Stimulated activated CD4-positive, alpha-beta T cell treated with anti-CD3 and anti-CD28 coated beads, Interleukin-1b, Interleukin-23, amount 100 ng/mL, for 48 hours (primary cell): ENCODE measurements at places on chromosomes 11 and 22.

DNA sequence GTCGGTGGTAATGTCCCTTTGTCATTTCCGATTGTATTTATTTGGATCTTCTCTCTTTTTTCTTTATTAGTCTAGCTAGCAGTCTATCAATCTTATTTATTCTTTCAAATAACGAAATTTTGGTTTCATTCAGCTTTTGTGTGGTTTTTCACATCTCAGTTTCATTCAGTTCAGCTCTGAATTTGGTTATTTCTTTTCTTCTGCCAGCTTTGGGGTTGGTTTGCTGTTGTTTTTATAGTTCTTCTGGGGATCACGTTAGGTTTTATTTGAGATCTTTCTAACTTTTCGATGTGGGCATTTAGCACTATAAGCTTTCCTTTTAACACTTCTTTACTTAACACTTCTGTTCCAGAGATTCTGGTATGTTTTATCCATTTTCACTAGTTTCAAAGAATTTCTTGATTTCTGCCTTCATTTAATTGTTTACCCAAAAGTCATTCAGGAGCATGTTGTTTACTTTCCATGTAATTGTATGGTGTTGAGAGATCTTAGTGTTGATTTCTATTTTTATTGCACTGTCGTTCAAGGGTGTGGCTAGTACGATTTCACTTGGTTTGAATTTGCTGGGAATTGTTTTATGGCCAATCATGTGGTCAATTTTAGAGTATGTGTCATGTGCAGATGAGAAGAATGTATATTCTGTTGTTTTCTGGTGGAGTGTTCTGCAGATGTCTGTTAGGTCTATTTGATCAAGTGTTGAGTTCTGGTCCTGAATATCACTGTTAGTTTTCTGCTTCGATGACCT, 7.7 kb upstream of the SCGB1D1 start:
- DNase-seq = no peak

DNA sequence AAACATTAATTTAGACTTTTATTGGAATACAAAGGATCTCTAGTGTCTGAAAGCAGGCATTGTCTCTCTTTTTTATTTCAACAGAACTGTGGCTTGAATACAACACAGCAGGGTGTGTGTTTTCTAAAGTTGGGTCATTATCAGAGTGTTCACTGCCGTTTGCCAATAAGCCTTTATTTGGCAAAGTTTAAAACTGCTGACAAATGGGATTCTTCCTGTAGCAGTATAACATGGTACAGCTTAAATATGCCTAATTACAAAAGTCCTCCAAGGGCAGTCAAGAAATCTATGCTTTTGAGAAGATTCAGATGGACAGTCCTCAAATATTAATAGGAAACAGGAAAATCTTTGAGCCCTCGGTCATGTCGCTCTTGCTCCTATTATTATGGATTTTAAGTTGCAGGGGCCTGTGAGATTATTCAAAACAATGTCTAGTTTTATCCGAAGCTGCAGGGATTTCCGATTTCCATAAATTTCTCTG, 199.9 kb downstream of the MAML2 start:
- DNase-seq = no peak

DNA sequence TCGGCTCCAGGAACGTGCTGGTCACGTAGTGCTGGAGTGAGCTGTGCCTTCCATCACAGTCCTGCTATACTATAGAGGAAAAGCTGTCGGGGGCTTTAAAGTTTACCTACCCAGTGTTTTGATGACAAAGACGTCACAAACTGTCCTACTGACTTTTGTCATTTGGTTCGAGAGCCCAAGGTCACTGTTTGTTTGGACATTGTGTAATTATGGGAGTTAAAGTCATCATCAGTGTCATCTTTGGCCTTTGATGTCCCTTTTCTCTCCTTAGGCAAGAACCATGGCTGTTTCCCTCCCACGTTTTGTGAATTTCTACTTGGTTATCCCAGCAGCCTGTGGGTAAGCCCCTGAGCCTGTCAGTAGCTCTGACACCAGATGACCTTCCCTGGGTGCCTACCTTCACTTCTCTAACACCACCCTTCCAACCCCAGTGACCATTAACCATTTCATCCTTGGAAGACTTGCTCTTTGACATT, 59.3 kb downstream of the SLC1A2 start:
- DNase-seq = no peak

GRCh38 chr11:17434108-17434507, 42.5 kb downstream of the ABCC8 start:
- no peak for DNase-seq

- no peak for DNase-seq
Observed at GRCh38 chr11:2570211-2570811, 125.5 kb downstream of the KCNQ1 start.

DNA sequence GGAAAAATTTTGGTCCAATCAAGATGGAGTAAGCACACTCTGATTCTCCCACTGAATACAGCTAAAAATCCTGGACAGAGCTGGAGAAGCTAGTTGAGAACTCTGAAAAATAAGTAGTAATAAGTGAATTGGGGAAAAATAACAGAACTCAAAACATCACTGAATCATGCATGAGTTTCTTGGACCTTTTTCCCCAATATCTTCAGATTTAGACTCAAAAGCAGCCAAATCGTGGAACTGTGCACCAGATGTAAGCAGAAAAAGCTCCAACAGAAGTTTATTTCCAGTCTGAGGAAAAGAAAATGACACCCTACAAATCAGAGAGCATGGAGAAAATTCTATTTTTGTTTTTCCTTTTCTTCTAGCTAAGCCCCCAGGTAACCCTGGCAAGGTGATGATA, 279.7 kb upstream of the CTSC start:
- no peak for DNase-seq

DNA sequence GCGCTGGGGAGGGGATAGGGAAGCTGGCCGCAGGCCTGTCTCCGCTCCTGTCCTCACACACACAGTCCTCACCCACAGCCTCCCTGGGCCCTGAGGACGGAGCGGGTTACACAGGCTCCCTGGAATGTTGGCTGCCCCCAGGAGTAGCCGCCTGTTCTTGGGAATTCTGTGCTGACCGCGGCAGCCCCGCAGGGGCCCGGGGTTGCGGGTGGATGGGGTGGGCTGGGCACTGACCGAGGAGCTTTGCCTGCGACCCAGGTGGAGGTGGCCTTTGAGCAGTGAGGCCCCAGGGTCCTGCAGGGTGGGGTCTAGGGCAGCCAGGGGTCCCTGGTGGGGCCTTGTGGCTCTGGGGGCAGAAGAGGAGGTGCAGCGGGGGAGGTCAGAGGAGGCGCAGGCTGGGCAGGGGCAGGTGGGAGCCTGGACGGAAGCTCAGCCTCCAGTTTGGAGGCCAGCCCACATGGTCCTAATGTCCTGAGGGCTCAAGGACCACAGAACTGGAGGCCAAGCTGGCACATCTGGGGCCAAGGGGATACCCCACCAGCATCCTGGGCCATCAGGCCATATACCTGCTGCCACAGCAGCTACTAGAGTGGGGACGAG, 6.6 kb upstream of the MRGPRG start:
- DNase-seq = no peak

DNA sequence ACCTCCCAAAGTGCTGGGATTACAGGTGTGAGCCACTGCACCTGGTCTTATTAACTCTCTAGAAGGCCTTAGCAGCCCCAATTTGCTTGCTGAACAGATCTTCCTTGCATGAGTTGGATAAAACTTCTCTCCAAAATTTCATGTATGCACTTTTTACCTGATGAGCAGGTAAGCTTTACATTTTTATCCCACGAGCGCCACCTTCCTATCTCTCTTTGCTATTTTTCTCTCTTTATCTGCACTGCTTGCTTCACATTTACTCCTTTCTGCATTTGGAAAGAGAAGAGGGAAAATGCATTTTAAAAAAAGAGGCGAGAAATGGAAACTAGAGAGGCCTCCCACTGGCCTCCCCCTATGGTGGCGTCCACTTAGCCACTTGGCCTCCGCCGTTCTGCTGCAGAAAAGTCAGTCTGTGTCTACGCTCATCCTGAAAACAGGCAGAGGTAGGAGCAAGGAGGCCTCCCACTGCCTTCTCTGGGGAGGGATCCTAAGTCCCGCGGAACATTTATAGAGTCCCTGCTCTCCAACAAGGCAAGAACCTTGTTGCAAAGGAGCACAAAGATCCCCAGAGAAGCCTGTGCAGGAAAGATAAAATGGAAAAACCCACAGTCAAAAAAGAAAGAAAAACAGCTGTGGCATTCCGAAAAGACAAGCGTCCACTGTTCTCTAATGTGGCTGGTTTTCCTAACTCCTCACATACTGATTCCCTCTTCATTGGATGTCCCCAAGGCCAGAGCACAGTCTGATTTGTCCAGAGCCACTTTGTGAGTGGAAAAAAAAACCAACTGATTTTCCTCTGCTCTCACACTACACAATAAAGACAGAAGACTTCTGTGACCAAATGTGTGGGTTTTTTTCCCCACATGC, 62.2 kb upstream of the INCENP start:
- DNase-seq = no peak

GRCh38 chr22:37146051-37146385, 3.7 kb downstream of the IL2RB start:
- no peak for DNase-seq

GRCh38 chr11:121596195-121597155, 143.7 kb upstream of the SORL1-AS1 start:
- no peak for DNase-seq

DNA sequence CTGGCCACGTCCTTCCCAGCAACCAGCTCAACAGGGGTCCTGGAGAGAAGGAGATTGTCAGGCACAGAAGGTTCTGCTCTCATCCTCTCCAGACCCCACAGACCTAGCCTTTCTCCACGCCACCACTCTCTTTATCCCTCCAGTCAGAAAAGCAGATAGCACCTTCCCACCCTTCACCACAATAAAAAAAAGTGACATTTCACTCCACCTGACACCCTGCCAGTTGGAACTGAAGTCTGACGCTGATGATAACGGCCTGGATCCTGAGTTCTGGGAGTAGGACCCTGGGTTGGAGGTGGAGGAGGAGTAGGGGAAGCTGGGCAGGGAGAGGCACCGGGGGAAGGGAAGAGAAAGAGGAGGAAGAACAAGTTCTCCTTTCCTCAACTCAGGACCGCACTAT, 127.5 kb upstream of the ANO1 start:
- no peak for DNase-seq

- no peak for DNase-seq
Observed at GRCh38 chr22:28017859-28018258, 98.8 kb upstream of the PITPNB start.

- DNase-seq = no peak
Observed at GRCh38 chr22:24894220-24894975, 52.1 kb downstream of the LHFPL7 start.

- no peak for DNase-seq
Observed at GRCh38 chr22:42439821-42440674, 7.8 kb upstream of the NFAM1 start.

- no peak for DNase-seq
Observed at GRCh38 chr11:69545976-69546617, 64.6 kb downstream of the LINC01488 start.

GRCh38 chr22:37520776-37521191, 1.6 kb upstream of the CARD10 start:
- DNase-seq = no peak

DNA sequence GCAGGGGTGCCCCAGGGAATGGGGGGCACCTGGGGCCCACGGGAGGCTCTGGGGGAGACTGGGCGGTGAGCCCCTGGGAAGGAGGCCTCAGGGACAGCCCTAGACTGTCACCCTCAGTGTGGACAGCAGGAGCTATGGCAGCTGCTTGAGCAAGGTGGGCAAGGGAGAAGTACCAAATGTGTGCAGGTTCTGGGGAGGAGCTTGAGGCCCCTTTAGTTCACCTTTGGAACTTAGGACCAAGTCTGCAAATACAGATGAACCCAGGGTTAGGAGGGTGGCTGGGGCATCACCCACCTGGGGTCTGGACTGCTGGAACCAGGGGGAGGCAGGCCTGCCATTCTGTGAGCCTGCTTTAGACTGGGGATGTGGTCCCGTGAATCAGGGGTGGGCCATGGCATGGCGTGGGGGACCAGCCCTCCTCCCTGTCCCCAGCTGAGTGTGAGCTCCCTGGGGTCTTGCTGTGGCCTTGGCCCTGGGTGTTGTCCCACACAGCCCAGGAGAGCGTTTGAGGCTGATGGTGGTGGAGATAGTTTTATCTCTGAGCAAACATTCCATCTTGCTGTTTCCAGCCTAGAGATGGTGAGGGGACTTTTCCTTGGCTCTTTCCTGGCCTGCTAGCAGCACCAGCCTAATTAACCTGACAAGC, 122.3 kb downstream of the KCNQ1 start:
- no peak for DNase-seq

DNA sequence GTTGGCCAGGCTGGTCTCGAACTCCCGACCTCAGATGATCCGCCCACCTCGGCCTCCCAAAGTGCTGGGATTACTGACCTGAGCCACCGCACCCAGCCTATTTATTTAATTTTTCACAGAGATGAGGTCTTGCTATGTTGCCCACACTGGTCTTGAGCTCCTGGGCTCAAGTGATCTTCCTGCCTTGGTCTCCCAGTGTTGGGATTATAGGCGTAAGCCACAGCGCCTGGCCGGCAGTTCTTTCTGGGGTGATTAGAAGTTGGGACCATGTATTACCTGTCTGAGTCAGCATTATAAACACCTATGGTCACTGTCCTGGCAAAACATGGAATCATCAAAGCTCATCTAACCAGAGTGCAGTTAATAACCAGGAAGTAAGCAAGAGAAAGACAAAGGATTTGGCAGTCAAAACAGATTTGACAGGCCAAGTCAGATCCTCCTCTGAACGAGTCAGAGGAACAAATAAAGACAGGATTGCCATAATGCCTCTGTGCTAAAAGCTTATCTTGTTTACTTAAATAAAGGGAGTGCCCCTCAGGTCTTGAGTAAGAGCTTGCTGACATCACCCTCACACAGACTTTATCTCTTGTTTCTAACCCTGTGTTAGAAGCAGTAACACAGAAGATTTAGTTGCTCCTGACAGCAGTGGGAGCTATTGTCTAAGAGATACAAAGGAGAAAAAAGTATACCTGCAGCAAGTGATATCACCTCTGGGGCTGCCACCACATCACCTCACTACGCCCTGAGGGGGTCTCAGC, 3.7 kb downstream of the SERPIND1 start:
- DNase-seq = no peak

- DNase-seq = no peak
Observed at GRCh38 chr11:17428925-17429324, 40.5 kb upstream of the KCNJ11 start.

- no peak for DNase-seq
Observed at GRCh38 chr22:28943501-28943879, 60.1 kb downstream of the ZNRF3 start.

DNA sequence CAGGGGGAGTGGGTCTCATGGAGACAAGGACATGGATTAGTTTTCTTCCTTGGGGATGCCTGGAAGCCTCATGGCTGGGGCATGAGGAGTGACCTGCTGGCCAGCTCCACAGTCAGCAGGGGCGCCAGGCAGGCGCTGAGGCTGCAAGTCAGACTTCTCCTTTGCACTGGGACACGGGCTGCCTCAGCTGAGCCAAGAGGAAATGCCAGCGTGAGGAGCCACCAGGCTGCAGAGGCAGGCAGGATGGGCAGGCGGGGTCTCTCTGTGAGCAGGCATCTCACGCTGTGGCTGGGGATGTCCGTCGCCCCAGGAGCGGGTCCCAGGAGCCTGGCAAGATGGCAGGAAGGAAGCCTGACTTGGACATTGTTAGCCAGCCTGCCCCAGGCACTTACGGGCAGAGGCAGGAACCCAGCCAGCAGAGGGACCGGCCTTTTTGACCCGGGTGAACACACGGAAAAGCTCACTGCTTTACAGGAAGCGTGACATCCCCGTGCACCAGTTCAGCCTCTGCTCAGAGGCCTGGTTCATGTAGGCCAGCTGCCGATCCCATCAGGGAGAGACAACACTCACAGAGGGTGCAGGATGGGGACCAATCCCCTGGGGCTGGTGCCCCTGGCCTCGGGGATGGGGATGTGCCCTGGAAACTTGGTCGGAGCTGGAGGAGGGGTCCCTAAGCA, 10.2 kb downstream of the GNB1L start:
- DNase-seq = no peak

- DNase-seq = no peak
Observed at GRCh38 chr11:5550440-5551095, 2.2 kb upstream of the OR52H1 start.

- DNase-seq = no peak
Observed at GRCh38 chr11:72823105-72823804, 9.0 kb downstream of the ATG16L2 start.
